ENCODE measurements at places on chromosomes 4 and X.

DNA sequence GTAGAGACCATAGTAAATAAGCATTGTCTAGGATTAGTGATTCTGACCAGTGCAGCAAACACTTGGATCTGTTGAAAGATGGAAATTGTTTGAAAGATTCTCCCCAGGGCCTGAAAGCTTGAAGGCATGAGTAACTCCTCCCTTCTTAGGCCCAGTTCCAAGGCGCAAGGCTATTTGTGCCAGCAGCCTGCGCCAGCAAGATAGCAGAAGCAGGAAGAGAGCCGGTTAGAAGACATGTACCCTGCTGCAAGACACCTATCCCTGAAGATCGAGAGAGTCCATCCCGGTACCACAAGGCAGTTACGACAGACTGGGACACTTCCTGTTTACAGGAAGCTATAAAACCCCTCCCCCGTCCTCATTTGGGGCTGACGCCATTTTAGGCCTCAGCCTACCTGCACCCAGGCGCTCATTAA lies 72.4 kb upstream of the JADE1 start:
- no peak for DNase-seq
- no peaks in the 10 kb centered on the region for H3K27me3 ChIP-seq
- no peak overlapping the region for H3K4me3 ChIP-seq
- no peaks in the 10 kb centered on the region for H3K4me1 ChIP-seq

GRCh38 chr4:16245241-16245640 lies 19.0 kb upstream of the TAPT1 start:
- no peaks in the 10 kb centered on the region for H3K27me3 ChIP-seq
- no peak for DNase-seq
- no peaks in the 10 kb centered on the region for H3K4me1 ChIP-seq
- H3K27ac ChIP-seq: no peak overlapping the region
- H3K4me3 ChIP-seq: no peak overlapping the region

GRCh38 chr4:190015538-190016368 lies 11.3 kb downstream of the FRG2 start:
- peaks cover 20% of the 10 kb centered on the region for H3K36me3 ChIP-seq
- peaks cover 68% of the 10 kb centered on the region for H3K27me3 ChIP-seq
- H3K4me3 ChIP-seq: peak overlapping the region; percentile 8
- no peak for DNase-seq
- peaks cover 33% of the 10 kb centered on the region for H3K4me1 ChIP-seq

DNA sequence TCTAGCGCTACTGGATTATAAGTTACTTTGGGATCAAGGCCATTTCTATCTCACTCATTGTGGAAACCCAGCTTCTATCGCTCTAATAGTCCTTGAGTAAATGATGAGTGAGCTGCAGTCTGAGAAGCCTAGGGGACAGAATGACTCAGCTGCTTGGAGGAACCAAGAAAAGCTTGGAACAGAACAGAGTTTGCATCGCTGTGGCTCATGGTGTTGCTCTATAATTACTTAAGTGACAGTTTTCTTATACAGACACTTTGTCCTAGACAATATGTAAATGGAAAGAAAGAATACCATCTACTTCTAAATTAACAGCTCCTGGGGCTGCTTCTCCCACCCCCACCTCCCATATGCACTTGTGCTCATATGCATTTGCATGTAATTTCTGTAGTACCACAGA lies 156.9 kb downstream of the SLIT2 start:
- no peaks in the 10 kb centered on the region for H3K27me3 ChIP-seq
- H3K4me1 ChIP-seq: no peaks in the 10 kb centered on the region
- H3K4me3 ChIP-seq: no peak overlapping the region
- H3K36me3 ChIP-seq: no peaks in the 10 kb centered on the region
- no peak for DNase-seq

DNA sequence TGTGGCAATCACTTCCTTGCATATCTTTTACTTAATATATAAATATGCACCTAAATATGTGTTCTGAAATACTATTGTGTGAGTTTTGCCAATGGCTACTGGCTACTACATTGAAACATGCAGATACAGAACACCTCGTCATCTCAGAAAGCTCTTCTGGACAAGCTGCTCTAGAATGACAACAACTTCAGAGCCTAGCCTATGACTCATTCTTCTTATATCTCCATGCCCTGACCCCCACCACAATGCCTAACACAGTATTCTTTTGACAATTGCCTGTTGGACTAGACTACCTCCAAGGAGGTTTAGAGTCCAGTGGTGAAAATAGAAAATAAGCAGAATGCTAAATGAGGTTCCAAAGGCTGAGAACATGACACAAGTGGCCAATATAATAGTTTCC lies 17.6 kb upstream of the DMP1 start:
- H3K27ac ChIP-seq: no peak overlapping the region
- H3K36me3 ChIP-seq: no peaks in the 10 kb centered on the region
- peaks cover 8% of the 10 kb centered on the region for H3K27me3 ChIP-seq
- no peak overlapping the region for H3K4me3 ChIP-seq

- H3K36me3 ChIP-seq: no peaks in the 10 kb centered on the region
- no peak overlapping the region for H3K27ac ChIP-seq
- no peaks in the 10 kb centered on the region for H3K4me1 ChIP-seq
- no peaks in the 10 kb centered on the region for H3K27me3 ChIP-seq
- H3K4me3 ChIP-seq: no peak overlapping the region
- no peak for DNase-seq
Observed at GRCh38 chrX:146481735-146482134, 327.8 kb upstream of the CXorf51B start.

DNA sequence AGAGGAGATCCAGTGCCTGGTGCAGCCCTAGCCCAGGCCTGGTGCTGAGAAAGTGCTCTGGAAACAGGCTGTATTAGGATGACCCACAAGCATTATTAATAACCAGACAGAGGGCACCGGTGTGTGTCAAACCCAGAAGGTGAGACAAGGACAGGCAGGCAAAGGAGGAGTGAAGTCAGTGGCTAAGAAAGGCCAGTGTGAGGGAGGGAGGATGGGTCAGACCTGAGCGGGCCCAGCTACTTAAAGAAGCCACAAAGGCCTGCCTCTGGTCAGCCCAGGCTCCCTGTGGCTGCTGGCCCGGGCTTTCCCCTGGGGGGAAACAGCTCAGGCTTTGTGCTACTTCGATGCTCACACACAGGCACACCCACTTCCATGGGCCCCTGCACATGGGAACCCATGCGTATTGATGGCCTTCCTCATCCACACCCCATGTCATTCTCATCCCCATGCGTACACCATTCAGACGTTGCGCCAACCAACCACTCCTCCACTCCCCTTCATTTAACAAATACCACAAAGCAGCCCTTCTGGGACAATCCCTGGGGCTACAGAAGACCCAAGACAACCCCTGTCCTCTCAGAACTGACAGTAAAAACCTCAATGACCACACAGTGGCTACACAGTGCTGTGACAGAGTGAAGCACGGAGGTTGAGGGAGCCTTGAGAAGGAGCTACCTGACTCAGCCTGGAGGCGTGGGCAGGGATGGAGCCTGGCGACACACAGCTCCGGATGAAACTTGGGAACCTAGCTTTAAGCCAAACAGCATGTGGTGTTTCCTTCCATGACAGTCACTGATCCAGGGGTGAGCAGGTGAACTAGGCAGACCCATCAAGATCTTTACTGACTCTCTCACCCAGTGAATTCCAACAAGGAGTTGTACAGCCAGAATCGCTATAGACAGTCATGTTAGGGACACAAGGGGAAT lies 24.9 kb upstream of the MTM1 start:
- H3K27me3 ChIP-seq: no peaks in the 10 kb centered on the region
- H3K36me3 ChIP-seq: no peaks in the 10 kb centered on the region
- H3K4me1 ChIP-seq: peaks cover 20% of the 10 kb centered on the region
- no peak overlapping the region for H3K27ac ChIP-seq
- DNase-seq: no peak

DNA sequence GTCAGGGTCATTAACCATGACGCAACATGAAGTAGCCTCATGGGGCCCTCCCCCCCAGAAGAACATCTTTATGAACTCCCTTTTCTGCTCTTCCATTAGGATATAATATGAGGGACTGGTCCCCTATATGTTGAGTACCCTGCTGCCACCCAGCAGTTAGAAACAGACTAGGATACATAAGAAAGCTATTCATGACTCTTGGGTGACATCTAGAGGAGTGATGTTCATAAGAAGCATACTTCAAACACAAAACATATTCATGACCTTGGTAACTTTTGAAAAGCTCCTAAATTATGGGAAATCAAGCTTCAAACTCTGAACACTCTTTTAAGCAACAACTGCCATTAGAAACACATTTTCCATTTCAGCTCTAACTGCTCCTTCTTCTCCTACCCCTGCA lies 155.2 kb upstream of the SPIN4 start:
- no peak overlapping the region for H3K27ac ChIP-seq
- H3K4me3 ChIP-seq: no peak overlapping the region
- H3K4me1 ChIP-seq: peaks cover 1% of the 10 kb centered on the region
- no peaks in the 10 kb centered on the region for H3K36me3 ChIP-seq

- DNase-seq: peak; percentile 23
- H3K4me1 ChIP-seq: peaks cover 65% of the 10 kb centered on the region
- peak overlapping the region; percentile 95 for H3K27ac ChIP-seq
- H3K4me3 ChIP-seq: peak overlapping the region; percentile 82
- peaks cover 43% of the 10 kb centered on the region for H3K36me3 ChIP-seq
- H3K27me3 ChIP-seq: no peaks in the 10 kb centered on the region
Observed at GRCh38 chrX:136779346-136779781, 1.4 kb downstream of the ARHGEF6 start.

GRCh38 chr4:123418351-123418931 lies 21.8 kb downstream of the SPRY1 start:
- H3K27me3 ChIP-seq: no peaks in the 10 kb centered on the region
- peak; percentile 23 for DNase-seq
- H3K36me3 ChIP-seq: no peaks in the 10 kb centered on the region
- peaks cover 74% of the 10 kb centered on the region for H3K4me1 ChIP-seq

DNA sequence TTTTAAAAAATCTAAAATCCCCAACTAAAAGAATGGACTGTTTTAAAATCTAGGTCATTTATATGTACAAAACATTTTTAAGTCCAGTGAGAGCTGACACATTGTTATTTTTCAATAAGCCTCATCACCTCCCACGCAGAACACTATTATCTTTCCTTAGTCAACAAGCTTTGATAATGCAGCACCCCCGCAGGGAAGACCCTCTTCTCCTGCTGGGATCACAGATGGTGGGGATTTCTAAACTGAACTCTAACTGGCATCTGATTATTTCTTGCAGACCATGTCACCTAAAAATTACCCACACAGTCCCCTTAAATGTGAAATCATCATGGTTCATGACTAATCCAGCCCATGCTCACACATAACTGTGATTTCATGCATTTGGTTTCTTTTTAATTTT lies 11.6 kb downstream of the SYTL4 start:
- no peaks in the 10 kb centered on the region for H3K36me3 ChIP-seq
- no peak overlapping the region for H3K27ac ChIP-seq
- DNase-seq: no peak
- no peaks in the 10 kb centered on the region for H3K4me1 ChIP-seq
- no peak overlapping the region for H3K4me3 ChIP-seq

- DNase-seq: no peak
- H3K27me3 ChIP-seq: no peaks in the 10 kb centered on the region
- no peaks in the 10 kb centered on the region for H3K4me1 ChIP-seq
- H3K27ac ChIP-seq: no peak overlapping the region
- no peak overlapping the region for H3K4me3 ChIP-seq
- H3K36me3 ChIP-seq: no peaks in the 10 kb centered on the region
Observed at GRCh38 chrX:123330229-123330942, 146.3 kb downstream of the GRIA3 start.
